ENCODE measurements at places on chromosomes 2 and 18.

- no peak for DNase-seq
Measured at GRCh38 chr2:197556456-197556855, 40.6 kb downstream of the MOB4 start.

DNA sequence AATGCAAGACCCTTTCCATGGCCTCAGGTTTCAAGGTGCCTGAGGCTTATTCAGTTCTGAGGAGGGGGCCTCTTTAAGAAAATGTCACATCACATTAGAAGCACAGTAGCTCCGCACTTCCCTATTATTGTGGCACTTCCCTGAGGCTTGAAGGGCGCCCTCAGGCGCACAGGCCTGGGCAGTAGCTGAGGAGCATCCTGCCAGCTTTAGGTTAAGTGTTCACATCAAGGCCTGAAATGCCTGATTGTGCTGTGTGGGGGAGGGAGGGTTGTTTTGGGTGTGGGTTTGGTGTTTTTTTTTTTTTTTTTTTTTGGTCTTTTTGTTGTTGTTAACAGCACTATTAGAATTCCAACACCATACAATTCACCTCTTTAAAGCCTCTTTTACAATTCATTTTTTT is 107.9 kb downstream of the CABLES1 start:
- DNase-seq, result peak; percentile 25

GRCh38 chr2:109721135-109721534 is 73.0 kb upstream of the RGPD5 start:
- no peak for DNase-seq

GRCh38 chr2:25104736-25105135 is 62.9 kb downstream of the EFR3B start:
- DNase-seq, result no peak

DNA sequence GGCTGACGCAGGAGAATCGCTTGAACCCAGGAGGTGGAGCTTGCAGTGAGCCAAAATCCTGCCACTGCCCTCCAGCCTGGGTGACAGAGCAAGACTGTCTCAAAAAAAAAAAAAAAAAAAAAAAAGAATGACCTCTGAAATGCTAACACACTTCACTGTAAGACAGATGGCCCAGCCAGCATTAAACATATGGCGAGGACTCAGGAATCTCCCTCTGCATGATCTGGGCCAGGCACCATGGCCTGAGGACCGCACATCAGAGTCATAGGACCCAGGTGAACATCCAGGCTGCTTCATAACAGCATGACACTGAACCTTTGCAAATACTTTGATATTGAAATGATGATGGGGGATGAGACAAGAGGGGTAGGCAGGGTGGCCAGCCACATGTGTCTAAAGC is 56.1 kb upstream of the DNMT3A start:
- DNase-seq, result no peak

DNA sequence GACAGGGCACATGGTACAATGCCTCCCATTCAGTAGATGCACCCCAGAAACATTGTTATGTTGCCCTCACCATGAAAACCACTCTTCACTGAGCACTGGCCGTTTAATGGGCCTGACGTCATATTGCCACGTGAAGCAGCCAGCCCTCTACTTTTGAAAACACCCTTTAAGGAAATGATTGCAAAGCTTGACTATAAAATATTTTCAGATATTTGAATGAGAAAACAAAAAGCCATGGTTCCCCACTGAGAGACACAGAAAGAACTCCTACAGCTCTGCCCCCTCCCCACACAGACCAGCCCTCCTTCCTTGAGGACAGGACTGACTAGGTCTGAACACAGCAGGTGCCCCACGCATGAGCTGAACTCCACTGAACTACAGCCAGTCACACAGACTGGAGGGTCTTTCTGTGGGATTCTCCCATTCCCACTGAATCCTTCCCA is 349.1 kb downstream of the ANAPC1 start:
- no peak for DNase-seq

- no peak for DNase-seq
Measured at GRCh38 chr2:105323111-105323510, 6.4 kb downstream of the TGFBRAP1 start.

DNA sequence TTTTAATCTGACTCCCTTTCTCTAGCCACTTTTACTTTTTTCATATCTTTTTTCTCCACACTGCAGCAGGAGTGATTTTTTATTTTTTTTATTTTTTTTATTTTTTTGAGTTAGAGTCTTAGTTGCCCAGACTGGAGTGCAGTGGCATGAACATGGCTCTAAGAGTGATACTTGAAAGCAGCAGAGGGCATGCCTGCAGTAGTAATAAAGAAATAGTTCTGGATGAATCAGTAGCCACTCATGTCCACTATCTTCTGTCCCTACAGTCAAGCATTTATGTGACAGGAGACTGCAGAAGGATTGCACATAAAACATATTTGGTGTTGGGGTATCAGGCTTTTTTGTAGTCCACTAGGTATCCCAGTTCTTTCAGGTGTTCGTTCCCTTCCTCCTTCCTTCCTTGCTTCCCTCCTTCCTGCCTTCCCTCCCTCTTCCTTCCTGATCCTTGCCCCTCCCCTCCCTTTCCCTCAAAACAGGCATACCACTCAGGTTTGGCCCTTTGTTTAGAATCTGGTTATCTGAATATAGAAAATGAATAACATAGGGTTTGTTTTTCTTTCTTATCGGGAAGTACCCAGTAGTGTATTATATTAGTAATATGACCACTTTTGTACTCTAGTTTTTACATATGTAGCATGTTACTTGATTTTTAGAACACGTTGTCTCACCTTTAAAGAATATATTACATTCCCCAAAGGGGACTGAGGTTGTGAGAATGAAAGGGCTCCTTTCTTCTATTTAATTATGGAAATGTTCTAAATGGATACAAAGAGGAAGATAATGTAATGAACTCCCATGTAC is 23.5 kb downstream of the MIB1 start:
- no peak for DNase-seq

- no peak for DNase-seq
Measured at GRCh38 chr2:184835398-184835715, 237.0 kb downstream of the ZNF804A start.

DNA sequence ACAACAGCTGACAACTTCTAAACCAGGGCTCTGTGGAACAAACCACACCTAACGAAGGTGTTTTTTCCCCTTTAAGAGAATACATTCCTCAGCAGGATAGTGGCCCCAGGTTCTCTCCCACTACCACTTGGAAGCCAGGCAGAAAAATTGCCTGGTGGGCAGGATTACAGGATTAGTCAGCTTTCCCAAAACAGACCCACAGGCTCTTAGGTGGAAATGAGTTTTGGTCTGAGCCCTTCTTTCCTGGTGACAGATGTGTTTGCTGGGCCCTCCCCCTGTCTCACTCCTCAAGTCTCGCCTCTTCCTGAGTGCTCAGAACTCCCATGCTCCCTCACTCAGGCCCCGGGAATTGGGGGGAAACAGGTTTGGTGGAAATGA is 139.4 kb upstream of the HAAO start:
- DNase-seq, result no peak

GRCh38 chr18:61079714-61080113 is 253.5 kb upstream of the CDH20 start:
- DNase-seq, result no peak

GRCh38 chr18:272650-273049 is 4.8 kb upstream of the THOC1 start:
- DNase-seq, result no peak

DNA sequence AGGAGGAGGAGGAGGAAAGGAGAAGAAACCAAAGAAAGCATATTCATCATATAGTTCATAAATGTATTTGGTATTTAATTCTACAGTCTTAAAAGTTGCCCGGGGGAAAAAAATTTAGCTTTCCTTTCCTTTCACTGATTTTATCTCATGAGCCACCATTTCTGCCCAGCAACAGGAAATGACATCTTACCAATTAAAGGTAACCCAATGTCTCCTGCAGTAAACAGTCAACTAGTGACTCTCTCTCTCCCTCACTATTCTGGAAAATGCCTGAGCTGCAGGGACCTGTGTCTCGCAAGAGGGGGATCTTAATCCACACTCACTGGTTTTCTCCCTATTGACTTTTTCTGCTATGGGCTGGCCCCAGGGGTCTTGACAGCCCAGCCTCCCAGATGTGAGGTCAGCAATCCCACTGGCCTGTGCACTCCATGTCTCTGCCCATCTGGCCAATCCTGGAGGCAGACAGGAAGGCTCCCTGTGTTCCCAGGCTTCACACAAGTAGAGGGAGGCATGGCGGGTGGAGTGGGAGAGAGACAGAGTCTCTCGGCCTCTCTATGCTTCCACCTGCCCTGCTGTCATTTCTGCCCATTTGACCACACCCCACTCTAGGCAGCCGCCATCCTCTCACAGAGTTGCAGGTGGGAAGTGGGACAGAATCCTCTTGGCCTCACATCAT is 85.4 kb upstream of the CABLES1 start:
- no peak for DNase-seq

DNA sequence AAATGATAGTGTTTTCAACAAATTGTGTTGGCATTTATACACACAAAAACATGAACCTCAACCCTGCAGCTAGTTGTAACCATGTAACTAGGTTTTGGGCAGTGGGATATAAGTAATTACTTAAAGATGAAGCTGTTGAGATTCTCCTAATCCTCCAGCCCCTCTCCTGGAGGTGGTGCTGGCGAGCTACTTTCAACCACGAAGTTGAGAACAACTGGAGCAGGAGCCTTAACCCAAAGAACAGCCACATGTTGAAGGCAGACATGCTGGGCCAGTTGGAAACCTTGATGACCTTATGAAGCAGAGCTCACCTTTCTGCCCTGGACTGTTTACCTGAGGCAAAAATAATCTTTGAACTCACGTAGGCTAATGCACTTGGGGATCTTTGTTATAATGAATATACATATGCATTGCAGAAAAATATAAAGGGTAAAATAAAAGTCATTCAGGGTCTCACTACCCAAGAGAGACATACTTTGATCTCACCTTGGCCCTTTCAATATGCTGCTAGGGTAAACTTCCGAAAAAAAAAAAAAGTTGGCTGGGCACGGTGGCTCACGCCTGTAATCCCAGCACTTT is 89.6 kb upstream of the NPAS2 start:
- no peak for DNase-seq

All from NCI-H1436 (cell line).